ENCODE measurements at places on chromosomes 1 and 21. TPM values are rescaled to one million over a fixed set of nuclear protein-coding genes. Genes with fewer than 3 reads are reported as not detected.

The OR6N1 gene
- total RNA-seq, result not detected

The PLPPR5 gene
- not detected for total RNA-seq

The KMO gene
- 1.0 TPM for total RNA-seq

The RGS13 gene
- total RNA-seq, result not detected

The RAB42 gene
- total RNA-seq, result 2.1 TPM

The ZRANB2 gene
- total RNA-seq, result 23.9 TPM

The ADGRB2 gene
- 7.7 TPM for total RNA-seq

The PRELP gene
- not detected for total RNA-seq

The TBX19 gene
- total RNA-seq, result 0.86 TPM

The TTC4 gene
- total RNA-seq, result 31.8 TPM

The AVPR1B gene
- not detected for total RNA-seq

The INKA2 gene
- total RNA-seq, result 1.8 TPM

The PLCH2 gene
- 0.36 TPM for total RNA-seq

The CYB5RL gene
- total RNA-seq, result 2.4 TPM

The SYPL2 gene
- 0.10 TPM for total RNA-seq

The ZNF683 gene
- not detected for total RNA-seq

The ATPAF1 gene
- 37.9 TPM for total RNA-seq

The CLCNKB gene
- not detected for total RNA-seq

The ATP6V1G3 gene
- total RNA-seq, result not detected

The LYST gene
- 6.5 TPM for total RNA-seq

The ERMAP gene
- 4.6 TPM for total RNA-seq

The MPL gene
- total RNA-seq, result not detected

The TRIM63 gene
- total RNA-seq, result not detected

The NPL gene
- 0.94 TPM for total RNA-seq

The CDC20 gene
- total RNA-seq, result 216 TPM

The SYNJ1 gene
- total RNA-seq, result 4.3 TPM

The KCNJ9 gene
- total RNA-seq, result not detected

The CATSPERE gene
- not detected for total RNA-seq

The SYT2 gene
- 0.01 TPM for total RNA-seq

The UBAP2L gene
- 120 TPM for total RNA-seq

The LGALS8 gene
- total RNA-seq, result 35.1 TPM

The SNX7 gene
- 23.7 TPM for total RNA-seq

The S100A9 gene
- 0.96 TPM for total RNA-seq

The PIGR gene
- total RNA-seq, result not detected

The BMP8B gene
- total RNA-seq, result 4.2 TPM

The CNIH3 gene
- total RNA-seq, result 0.62 TPM

The PTPN22 gene
- not detected for total RNA-seq

The THAP3 gene
- 14.5 TPM for total RNA-seq

The PDZK1 gene
- 0.58 TPM for total RNA-seq

The OR2L3 gene
- not detected for total RNA-seq

The OR2L8 gene
- not detected for total RNA-seq

The GJA4 gene
- total RNA-seq, result not detected

All from A549 treated with DMSO at 1 μM for 4 hours (cell line).